ENCODE measurements at places on chromosomes 1 and 21.

GRCh38 chr1:175689396-175689795 is 54.0 kb downstream of the TNR start:
- DNase-seq: no peak

DNA sequence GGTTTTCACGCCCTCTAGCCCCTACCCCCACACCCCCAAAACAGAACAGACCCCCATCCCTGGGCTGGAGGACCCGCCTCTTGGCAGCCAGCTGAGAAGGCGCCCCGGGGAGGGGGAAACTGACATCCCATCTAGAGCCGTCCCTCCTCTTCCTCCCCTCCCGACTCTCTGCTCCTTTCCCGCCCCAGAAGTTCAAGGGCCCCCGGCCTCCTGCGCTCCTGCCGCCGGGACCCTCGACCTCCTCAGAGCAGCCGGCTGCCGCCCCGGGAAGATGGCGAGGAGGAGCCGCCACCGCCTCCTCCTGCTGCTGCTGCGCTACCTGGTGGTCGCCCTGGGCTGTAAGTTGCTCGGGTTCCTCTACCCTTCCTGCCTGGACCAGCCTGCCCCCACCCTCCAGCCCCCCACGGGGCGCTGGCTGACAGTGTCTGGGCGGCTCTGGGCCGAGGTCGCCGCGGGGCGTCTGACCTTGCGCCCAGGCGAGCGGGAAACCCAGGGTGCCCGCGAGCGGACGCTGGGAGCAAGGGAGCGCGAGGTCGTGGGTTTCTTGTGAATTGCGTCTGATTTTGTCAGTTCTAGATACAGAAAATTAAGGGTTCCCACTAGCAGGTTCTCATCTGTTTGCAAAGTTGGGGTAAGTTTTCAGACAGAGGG is 618 bp downstream of the JAM2 start:
- DNase-seq: no peak

- no peak for DNase-seq
Observed at GRCh38 chr1:12245116-12245515, 15.3 kb downstream of the VPS13D start.

DNA sequence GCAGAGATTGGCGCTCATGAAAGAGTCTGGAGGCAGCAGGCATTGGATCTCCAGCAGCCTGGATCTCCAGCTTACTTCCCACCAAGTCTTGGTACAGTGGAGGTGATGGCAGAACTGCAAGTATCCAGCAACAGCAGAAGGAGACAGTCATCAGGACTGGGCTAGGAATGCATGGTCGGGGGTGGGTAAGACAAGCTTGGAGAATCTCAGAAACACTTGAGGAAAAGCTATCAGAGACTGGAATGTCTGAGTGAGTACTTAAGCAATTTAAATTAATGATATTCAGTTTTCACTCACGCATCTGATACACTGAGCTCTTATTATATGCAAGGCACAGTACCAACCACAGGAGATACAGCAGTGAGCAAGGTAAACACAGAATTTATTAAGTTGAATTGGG is 9.8 kb downstream of the TMEM35B start:
- no peak for DNase-seq

- DNase-seq: no peak
Observed at GRCh38 chr1:72997624-72998023, 715.3 kb upstream of the NEGR1 start.

DNA sequence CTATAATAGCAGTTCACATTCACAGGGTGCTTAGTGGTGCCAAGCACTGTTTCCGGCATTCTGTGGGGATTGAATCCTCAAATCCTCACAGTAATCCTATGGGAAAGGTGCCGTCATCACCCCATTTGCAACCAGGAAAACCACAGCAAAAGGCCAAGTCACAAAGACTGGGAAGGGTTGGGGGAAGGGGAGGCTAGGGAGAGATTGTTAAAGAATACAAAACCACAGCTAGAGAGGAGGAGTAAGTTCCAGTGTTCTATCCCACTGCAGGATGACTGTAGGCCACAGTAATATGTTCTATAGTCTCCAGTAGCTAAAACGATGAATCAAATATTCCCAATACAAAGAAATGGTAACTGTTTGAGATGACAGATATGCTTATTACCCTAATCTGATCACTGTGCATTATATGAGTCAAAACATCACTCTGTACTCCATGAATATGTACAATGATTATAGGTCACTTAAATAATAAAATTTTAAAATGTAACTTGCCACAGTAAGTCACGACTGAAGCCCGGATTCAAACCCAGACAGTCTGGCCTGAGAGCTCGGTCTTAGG is 256.8 kb downstream of the TOMM20 start:
- DNase-seq: no peak

- DNase-seq: no peak
Observed at GRCh38 chr21:14115646-14116045, 95.1 kb downstream of the LIPI start.

GRCh38 chr1:224698015-224698451 is 81.9 kb downstream of the CNIH3 start:
- DNase-seq: no peak

GRCh38 chr1:12618661-12618964 is 603 bp upstream of the DHRS3 start:
- DNase-seq: no peak

GRCh38 chr21:38312822-38313221 is 56.0 kb downstream of the KCNJ15 start:
- DNase-seq: no peak

GRCh38 chr1:43292216-43292615 is 6.8 kb upstream of the C1orf210 start:
- no peak for DNase-seq

- no peak for DNase-seq
Observed at GRCh38 chr1:3453891-3454810, at the start of gene ARHGEF16. TSS of gene ARHGEF16 (plus strand) at chr1:3454665. CDS start at chr1:3463085, 8,420 bp downstream.

DNA sequence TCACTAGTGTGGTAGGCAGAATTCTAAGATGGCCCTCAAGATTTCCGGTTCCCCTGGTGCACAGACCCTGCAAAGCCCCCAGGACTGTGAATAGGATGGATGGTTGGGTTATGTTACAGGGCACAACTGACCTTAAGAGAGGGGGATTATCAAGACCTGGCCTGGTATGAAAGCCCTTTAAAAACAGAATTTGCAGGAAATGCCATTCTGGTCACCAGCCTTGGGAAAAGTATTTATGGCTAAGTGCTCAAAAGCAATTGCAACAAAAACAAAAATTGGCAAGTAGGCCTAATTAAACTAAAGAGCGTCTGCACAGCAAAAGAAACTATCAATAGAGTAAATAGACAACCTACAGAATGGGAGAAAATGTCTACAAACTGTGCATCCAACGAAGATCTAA is 144.7 kb upstream of the EDN2 start:
- no peak for DNase-seq

DNA sequence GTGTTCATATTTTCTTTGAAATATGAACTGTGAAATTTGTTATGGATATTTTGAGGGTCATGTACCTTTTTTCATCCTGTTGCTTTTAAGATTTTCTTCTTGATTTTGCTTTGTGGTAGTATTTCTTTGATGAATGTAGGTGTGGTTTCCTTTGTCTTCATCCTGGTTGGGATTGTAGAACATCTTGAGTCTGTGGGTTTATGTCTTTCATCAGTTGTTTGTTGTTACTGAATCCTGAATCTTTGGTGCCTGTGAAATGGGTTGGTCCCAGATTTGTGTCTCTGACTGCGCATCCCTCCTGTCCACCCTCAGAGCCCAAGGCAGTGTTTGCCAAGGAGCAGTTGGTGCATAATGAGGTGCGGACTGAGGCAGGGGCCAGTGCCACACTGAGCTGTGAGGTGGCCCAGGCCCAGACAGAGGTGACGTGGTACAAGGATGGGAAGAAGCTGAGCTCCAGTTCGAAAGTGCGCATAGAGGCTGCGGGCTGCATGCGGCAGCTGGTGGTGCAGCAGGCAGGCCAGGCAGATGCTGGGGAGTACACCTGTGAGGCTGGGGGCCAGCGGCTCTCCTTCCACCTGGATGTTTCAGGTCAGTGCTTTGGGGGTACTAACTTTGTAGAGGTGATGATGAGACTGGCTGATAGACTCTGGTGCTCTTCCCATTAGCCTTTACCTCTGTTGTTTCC is 38.5 kb downstream of the OBSCN start:
- DNase-seq: no peak

DNA sequence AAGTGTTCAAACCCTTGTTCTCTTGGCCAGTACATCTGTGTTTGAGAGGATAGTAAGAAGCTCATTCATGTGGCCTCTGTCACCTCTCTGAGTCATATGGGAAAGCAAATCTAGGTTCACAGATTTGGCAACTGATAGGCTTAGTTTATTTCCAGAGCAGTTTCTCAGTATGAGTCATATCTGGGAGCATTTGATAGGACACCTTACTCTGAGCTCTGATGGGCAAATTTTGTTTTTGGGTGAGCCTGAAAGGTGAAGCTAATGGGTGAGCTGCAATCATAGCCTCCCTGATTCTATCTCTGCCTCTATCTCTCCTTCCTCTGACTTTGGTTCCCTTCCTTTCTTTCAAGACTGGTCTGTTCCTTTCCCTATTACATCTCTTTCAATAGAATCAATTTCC is 134.4 kb downstream of the S1PR1 start:
- peak; percentile 34 for DNase-seq

DNA sequence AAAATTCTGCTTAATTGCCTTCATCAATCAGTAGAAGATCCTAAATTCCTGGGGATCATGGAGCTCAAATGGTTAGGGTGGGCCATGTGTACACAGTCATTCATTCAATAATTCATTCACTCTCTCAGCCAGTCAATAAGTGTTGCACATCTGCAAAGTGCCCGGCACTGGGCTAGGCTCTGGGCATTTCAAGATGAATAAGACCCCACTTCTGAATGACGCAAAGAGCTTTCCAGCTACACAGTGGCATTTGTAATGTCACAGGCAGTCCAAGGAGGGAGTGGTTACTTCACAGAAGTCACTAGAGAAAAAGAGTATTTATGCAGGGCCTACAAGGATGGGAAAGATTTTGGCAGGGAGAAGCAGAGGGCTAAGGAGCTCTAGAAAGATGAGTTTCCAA is 93.2 kb downstream of the KCNJ15 start:
- DNase-seq: no peak

DNA sequence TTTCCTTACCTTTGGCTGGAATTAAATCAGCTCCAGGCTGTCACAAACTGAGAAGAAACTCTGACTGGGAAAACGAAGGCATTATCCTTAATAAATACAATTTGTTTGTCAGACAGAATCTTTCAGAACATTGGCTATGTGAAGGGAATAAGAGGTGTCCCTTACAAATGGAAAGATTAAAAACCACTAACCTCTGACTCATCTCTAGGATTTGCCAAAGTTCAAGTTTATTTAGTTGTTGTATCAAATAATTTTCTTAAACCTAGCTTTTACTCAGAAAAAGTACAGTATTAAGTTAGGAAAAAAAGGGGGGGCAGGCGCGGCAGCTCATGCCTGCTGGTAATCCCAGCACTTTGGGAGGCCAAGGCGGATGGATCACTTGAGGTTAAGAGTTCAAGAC is 15.7 kb downstream of the SERTAD4 start:
- DNase-seq: no peak

GRCh38 chr1:245715291-245715701 is 560.5 kb downstream of the KIF26B start:
- DNase-seq: no peak

GRCh38 chr1:209250861-209251636 is 332.5 kb upstream of the CAMK1G start:
- DNase-seq: no peak

DNA sequence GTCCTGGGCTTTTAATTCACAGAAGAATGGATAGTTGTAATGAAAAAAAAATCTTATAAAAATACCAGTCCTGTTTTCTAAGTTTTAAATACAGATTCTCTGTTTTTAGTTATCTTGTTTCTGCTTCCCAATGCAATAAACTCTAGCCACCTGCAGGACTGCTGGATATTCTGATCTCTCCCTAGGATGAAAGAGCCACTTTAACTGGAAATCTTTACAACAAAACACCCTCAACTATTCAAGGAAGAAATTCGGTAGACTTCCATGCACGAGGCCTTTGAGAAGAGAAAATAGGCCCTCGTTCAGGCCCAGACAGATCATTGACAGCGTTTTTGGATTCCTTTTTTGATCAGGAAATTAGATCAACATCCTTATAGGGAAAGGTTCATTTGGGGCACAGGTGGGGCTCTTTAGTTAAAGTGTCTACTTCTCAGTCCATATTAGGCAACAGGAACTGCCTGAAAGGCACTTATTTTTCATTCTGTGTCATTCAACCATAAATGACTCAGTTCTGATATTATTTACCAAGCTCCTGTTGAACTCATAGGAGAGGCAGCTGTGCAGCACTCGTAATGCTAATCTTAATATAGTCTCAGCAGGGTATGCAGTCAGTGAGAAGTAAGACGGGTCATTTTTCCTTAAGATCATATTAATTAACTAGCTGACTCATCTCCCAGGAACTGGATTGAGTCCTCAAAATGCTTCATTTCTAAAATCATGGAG is 71.1 kb upstream of the ERRFI1 start:
- DNase-seq: no peak

DNA sequence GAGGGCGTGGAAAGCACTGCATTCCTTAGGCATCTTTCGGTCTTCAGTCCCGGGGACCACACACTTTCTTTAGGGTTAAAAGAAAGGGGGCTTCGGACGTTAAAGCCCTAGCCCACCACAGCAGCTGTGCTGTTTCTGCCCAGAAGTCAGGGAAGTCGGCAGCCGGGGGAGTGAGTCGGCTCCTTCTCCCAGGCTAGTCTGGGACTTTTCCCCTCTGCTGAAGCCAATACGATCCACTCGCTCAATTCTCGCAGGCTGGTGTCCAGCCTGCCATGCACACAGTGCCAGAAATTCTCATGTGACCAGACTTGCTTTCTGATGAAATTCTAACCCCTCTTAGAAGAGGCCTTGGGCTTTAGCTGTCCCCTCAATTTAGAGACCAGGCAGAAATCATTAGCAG is 67.7 kb downstream of the BCAR3 start:
- DNase-seq: no peak

DNA sequence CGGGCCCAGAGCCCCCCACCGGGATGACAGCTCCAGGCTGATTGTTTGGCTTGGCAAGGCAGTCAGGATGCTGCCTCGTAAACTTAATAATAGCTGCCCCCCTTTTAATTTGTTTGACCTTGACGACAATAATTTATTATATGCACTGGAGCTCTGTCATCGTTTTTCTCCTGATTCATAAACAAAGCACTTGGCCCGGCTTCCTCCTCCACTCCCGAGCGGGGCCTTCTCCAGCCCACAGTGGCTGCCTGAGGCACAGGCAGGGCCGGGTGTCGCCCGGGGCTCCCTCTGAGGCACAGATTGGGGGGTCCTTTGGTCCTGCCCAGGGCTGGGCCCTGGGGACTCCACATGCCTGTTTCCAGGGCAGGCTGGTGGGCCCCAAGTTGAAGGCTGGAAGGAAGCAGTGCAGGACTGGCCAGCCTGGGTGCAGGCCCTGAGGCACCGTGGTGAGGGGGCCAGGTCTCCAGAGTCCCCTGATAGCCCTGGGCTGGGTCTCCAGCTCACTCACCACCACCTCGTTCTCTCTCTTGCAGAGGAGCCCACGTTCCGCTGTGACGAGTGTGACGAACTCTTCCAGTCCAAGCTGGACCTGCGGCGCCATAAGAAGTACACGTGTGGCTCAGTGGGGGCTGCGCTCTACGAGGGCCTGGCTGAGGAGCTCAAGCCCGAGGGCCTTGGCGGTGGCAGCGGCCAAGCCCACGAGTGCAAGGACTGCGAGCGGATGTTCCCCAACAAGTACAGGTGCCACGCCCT is 52.0 kb upstream of the ARHGEF16 start:
- no peak for DNase-seq

GRCh38 chr1:84078108-84078841 is 65.8 kb upstream of the PRKACB start:
- no peak for DNase-seq

- DNase-seq: no peak
Observed at GRCh38 chr1:218829097-218829496, 344.6 kb upstream of the LYPLAL1 start.

- peak; percentile 90 for DNase-seq
Observed at GRCh38 chr1:203202431-203203245, 16.1 kb upstream of the CHI3L1 start.

- DNase-seq: no peak
Observed at GRCh38 chr1:204493984-204494280, 673 bp downstream of the PIK3C2B start.

All from AG04450 (cell line).